ENCODE measurements at places on chromosomes 4 and X.

DNA sequence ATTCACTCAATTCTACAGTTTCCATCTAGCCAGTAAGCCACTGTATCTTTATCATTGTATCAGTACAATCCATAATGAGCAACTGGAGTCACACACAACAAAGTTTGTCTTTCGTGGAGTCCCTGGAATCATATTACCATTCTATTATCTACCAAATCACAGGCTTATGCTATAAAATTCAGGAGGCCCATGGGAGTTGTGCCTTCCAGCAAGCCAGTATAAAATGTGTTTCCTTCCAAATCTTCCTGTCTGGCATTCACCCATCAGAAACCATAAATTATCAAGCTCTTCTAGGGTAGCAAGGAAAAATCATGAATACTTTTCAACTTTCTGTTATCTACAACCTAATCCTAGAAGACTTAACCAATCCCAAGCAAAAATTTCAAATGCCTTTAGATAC is 1383.3 kb upstream of the PCDH7 start:
- no peak for DNase-seq

DNA sequence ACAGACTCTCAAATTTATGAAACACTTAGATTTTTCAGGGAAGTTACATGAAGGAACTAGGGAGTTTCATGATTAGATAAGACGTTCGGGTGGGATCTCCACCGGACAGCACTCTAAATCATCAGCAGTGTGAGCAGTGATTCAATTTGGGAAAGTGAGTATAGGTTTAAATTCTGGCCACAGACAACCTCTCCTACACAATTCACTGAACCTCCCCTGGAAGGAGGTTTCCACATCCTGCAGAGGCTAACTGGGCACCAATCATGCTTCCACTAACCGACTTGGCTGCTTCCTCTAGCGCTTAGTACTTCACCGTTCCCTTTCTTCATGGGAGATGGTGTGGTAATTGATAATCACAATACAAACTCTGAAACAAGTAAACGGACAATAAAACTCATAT is 5.6 kb downstream of the CXCL9 start:
- DNase-seq = no peak

DNA sequence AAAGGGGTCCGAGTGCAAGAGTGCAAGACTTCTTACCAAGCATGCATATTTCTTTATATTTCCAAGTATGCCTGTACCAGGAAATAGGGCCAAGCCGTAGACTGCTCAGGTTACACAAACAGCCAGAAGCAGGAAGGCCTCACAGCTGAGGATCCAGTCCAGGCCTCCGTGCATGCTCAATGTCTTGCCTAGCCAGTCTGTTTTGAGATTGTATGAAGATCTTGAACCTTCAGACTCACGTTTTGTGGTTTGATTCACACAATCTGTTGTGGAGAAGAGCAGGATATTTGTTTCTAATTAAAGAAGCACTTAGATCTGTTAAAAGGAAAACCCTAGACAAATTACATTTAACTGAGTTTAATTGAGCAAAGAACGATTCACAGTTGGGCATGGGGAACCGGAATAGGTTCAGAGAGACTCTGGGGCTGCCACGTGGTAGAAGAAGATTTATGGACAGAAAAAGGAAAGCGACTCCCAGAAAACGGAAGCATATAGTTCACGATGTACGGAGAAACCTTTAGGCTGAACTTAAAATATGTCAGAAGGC is 1.2 kb downstream of the MGST2 start:
- no peak for DNase-seq

DNA sequence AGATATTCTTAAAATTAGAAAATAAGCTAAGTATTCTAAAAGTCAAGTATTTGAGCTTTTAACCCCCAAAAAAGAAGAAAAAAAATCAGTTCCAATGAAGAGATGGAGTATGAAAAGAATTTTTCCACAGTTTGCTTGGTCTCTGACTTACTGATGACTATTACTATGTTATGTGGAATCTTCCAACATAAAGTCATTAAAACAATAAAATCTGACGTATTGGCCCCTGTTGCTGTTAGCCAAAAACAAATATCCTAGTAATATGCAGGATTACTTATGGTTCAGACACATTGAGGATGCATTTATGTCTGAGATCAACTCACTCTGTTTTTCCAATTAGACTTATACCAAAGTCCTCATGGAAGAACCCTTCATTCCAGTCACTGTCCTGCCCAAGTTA is 517.2 kb upstream of the ADGRL3 start:
- no peak for DNase-seq

DNA sequence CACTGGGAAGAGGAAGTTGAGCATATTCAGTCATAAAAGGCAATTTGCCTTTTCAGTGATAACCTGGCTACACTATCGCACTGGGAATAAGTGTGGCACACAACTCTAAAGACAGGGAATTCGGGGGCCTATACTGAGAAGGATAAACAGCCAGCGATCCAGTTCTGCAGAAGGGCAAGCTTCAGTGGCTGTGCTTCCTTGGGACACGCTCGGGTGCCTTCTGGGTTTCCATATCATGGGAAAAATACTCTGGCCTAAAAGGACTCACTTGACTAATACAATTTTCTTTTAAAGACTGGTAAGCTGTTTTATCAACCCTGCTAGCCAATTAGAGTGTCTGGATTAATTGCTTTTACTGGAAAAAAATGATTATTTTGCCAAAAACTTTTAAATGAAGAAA is 58.5 kb downstream of the TENM3 start:
- DNase-seq = no peak

- no peak for DNase-seq
These were observed 48.0 kb upstream of the NDST3 start for GRCh38 chr4:117986321-117986720.

DNA sequence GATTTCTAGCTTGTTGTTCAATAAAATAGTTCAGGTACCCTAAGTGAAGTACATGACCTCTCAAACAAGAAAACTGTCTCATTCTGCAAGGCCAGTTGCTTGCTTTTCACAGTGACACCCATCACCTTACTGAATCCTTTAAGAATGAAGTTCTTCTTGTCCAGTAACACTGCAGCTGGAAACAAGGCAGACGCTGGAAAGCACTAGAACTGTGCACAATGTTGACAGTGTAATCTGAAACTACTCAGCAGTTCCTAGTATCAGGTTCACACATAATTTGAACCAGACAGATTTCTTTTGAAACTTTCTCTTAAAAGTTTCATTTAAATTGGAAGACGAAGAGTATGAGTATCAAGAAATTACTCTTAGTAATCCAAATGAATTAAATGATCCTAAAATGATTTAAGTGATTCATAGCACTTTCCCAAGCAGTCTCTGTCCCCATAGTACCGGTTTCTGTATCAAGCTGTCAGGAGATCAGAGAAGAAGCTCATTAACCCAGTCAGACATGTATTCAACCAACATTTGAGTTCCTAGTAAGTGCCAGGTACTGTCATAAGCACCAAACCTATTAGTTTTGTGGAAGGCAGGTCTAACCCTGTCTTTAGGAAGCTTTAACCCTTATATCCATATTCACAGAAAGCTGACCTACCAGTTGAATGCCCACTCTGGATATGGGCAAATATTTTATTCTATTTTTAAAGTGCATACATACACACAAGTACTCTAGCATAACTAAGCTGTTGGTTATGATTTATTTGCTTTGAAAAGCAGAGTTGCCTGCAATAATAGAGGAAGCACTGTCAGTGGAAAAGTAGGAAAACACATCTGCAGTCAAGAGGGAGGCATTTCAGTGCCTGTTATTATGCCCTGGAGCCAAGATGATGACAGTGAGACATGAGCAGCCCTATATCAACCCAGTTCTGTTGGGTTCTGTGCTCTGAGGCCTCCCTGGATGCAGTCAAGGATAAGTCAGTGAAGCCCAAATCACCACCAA is 63.6 kb downstream of the PALLD start:
- no peak for DNase-seq

GRCh38 chr4:185394568-185395237 is 1.0 kb downstream of the LRP2BP start:
- no peak for DNase-seq

- DNase-seq = no peak
These were observed 89.3 kb downstream of the SH2D1A start for GRCh38 chrX:124435616-124436015.

- DNase-seq = no peak
These were observed 66.2 kb upstream of the FRAS1 start for GRCh38 chr4:77990904-77991358.

DNA sequence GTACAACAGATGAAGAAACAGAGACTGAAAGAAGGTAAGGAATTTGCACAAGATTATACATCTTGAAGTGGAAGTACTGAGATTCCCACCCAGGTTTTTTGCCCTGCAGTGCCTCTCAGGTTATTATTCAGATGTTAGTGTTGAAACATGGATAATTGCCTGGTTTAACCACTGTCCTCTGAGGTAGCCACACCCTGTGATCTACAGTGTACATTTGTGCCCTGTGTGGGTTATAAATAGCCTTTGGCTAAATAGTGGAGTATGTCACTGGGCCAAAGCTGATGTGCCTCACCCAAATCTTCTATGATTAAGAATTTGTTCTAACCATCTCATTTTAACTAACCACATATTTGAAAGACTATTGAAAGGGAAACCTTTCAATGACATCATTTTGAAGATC is 5.4 kb upstream of the ASB5 start:
- DNase-seq = no peak

DNA sequence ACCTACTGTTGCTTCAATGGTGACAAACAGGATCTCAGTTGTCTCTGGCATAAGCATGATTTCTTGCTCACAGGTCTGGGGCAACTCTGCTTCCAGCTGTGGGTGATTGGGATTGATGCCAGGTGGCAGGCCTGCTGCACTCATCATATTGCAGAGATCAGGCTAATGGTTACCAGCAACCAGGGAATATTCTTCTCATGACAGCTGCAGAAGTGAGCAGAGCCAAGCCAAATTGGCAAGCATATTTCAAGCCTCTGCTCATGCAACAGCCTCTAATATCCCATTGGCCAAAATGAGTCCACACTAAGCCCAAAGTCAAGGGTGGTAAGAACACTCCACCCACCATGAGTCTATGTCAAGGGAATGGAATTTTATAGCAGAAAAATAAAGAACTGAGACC is 26.7 kb upstream of the TBC1D19 start:
- no peak for DNase-seq

DNA sequence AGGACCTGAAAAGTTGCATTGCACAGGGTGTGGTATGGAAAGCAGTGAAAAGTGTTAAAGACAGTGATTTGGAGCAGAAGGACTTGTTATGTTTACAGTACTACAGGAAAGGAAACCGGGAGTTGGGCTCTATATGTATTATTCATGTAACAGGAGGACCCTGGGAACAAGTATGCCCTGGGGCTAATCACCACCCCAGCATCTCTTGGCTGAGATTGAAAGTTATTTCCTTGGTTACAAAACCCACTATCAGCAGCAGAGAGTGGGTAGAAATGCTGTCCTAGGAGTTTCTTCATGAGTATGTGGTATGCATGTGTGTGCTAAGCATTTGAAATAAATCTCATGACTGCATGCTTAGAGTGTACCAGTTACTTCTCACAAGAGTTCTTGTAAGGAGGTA is 46.9 kb downstream of the STK32B start:
- no peak for DNase-seq

GRCh38 chr4:8046925-8047541 is 107.4 kb upstream of the AFAP1 start:
- no peak for DNase-seq

DNA sequence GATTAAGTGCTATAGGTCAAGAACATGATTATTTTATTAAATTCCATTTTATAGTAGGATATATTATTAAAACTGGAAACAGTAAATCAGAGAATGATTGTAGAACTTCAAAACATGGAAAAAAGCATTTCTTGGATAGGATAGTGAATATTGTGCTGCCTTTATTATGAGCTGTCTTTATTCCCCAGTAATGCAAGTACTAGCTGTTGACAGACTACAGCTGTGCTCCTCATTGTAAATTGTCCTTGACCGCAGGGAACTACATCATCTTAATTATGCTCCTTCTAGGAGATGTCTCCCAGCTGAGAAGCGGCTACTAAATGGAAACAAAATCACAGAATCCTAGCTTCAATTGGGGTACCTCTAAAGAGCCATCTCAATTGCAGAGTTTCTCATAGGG is 1457.2 kb upstream of the PCDH7 start:
- DNase-seq = no peak

- DNase-seq = no peak
These were observed 95.4 kb upstream of the PLAC1 start for GRCh38 chrX:134753718-134754008.

DNA sequence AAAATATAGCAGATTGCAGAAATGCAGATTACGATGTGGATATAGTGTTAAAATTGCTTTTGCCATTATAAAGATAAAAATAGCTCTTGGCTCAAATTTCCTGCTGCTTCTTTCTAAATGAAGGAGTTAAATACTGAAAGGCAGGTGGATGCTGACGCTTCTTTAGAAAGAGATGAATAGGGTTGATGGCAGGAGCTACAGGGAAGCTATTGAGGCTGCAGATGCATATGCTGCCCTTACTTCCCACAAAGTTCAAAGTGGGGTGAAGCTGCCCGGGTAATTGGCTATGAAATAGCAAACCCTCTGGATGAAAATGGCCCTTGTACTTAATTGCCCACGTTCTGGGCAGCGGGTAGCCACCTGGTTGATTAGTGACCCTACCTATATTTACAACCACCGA is 379.5 kb downstream of the ZIC3 start:
- DNase-seq = no peak

DNA sequence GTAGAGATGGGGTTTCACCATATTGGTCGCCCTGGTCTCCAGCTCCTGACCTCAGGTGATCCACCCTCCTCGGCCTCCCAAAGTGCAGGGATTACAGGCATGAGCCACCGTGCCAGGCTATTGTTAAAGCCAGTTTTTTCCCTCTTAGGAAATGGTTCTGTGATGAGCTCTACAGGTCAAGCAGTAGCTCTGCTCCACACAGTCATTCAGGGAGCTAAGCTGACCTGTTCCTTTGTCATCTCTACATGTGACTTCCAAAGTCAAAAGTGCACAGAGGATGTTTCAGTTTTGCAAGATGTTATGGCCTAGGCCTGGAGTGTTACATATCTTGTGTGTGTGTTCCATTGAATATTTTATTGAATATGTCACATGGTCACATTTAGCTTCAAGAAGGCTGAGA is 11.4 kb downstream of the MCUB start:
- no peak for DNase-seq

DNA sequence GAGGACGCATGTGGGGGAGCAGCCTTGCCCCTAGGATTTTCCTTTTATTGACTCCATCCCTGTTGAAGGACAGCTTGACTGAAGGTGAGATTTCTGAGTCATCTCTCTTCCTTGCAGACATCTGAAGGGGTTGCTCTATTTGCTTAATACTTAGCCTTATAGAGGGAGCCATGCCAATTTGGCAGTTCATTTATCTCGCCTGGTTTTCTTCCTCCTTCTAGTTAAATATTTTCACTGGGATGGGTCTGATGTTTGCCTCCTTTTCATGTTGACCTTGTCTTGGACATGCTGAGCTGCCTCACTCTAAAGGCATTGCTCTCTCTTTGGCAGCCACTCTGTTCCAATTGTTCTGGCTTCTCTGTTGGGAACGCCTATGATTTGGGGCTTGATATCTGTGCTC is 151.0 kb upstream of the PSAPL1 start:
- no peak for DNase-seq

DNA sequence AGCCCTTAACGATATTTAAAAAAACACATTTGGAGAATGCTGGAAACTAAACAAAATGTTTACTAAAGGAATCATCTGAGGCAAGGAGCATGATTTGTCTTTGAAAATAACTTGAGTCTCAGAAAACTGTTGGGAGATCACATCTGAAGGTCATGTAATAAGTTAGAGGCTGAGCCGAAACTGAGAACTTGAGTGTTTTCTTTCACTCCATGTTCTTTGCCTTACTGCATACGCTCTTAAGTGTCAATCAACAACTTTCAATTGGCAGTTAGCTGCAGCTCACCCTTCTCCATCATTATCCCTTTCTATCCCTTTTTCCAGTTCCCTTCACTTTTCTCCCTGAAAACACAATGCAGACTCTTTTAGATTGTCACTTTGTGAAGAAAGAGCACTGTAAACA is 216.2 kb downstream of the ADGRA3 start:
- no peak for DNase-seq

Measured in GM19239 (cell line).